Stimulated activated CD8-positive, alpha-beta memory T cell treated with anti-CD3 and anti-CD28 coated beads, Interleukin-15, amount 100 ng/mL, for 24 hours (primary cell): ENCODE measurements at places on chromosomes 2 and 18.

DNA sequence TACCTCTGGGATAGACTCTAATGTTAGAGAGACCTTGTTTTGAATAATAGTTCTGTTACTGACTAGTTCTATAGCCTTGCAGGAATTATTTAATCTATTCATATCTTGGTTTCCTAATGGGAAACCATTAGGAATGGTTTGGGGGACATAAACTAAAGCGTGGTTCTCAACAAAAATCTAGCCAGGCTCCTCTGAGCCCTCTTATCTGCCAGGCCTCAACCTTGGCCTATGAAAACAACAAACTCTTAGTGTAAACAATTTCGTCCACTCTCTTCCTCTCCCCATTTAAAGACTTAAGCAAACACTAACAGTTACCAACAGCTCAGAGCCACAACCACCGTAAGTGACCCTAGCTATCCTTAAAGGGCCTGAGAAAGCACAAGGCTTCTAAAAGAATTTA lies 10.6 kb upstream of the NBAS start:
- DNase-seq = no peak

GRCh38 chr2:86000131-86000937 lies 105.4 kb downstream of the POLR1A start:
- DNase-seq = no peak

DNA sequence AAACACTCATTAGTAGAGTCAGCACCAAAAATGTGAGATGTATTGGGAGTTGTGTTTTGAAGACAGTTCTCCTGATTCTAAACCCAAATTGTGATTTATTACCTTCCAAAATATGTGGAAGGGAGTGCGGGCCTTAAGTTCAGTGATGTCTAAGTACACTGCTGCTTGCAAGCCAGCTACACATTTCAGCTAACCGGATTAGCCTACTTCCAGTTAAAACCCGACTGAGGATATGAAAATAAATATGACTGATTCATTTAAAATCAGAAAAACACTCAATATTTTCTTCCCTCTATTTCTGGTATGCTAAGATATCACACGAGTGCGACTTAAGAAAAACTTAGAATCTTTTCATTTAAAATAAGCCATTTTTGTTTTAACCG lies 907 bp downstream of the FHL2 start:
- DNase-seq = no peak

DNA sequence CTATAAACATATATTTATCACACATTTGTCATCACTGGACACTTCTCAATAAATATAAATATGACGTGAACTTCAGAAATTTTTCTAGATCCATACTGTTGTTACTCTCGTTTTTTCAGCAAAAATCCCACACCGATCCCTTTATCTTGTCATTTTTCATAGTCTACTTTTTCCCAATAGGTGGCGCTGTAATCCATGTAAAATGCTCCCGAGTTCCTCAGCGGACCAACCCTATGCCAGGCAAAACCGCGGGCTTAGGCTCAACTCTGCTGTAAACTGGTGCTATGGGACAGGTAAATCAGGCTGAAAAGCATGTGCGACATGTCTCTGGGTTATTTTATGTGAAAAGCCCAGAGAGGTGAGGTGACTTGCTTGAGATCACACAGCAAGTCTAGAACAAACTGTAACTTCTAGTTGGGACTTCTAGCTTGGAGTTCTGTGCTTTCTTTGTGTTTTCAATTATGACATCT lies 104.0 kb downstream of the COBLL1 start:
- DNase-seq = no peak

- DNase-seq = no peak
These were observed 250.5 kb downstream of the GLI2 start for GRCh38 chr2:120985997-120986651.

- no peak for DNase-seq
These were observed 84.4 kb upstream of the TWIST2 start for GRCh38 chr2:238763471-238763995.

DNA sequence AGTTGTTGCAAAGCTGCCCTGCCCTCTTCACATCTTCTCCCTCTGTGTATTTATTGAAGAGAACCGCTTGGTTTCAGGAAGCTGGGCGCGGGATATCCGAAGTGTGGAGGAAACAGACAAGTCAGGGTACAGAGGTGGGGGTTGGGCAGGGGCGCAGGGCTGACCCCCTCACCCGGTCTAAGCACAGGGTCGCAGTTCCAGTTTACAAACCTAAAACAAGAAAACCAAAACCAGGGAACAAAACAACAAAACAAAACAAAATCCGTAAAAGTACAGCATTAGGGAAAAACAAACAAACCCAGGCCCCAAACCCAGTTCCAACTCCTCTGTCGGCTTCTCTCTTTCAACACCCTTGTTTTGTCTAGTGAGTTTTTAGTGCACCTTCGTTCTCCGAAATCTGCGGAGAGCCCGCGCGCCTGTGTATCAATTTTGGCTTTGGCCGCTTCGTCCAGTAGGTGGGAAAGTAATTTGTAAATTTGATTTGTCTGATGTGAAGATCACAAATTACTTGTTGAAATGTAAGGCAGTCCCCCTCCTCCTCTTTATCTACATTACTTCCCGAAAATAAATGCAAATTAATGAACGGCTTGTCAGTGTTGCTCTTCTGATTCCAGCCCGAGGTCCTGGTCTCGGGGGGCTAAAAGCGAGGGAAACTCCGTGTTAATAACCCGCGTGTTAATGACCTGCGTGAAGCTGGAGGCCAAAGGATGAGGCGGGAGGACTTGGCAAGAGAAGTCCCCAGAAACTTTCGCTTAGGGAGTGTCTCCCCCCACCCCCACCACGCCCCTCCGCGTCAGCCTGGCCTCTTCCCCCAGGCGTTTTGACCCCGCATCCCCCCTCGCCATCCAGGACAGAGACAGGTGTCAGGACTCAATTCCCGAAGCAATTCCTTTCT lies 6.9 kb downstream of the OTX1 start:
- DNase-seq = no peak

GRCh38 chr2:196955036-196955435 lies 28.5 kb upstream of the PGAP1 start:
- DNase-seq = no peak

- no peak for DNase-seq
These were observed 1029.9 kb upstream of the ACVR2A start for GRCh38 chr2:146814971-146815370.

DNA sequence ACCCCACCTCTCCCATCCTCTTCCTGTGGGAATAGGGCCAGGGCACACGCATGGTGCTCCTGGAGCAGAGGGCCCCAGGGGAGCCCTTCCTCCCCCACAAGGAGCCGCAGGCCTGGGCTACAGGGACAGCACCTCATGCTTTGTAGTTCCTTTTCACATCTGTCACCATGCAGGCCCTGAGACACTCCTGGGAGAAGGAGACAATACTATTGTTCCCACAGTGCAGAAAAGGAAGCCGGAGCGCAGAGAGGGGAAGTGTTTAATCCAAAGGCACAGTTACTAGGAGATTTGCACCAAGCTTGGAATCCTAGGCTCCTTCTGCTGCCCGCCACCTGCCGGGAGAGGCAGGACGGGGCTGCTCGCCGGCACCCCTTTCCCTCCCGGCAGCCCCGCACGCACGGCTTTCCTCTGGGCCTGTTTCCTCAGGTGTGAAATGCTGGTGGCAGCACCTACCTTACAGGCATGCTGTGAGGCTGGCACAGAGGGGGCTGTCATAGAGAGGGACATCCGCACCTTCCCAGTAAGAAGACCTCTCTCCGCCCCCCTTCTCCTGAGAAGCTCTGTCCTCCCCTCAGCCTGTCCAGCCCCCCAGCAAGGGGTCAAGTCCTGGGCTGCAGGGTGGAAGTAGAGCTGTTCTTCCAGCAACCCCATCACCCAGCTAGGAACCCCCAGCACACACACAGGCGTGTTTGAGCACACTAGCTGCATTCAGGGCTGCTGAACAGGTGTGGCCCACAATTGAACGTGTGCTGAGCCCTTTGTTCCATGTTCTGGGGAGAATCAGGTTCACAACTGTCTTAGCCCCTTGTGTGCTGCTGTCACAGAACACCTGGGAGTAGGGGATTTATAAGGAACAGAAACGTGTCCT lies 62.6 kb downstream of the SMAD7 start:
- no peak for DNase-seq

DNA sequence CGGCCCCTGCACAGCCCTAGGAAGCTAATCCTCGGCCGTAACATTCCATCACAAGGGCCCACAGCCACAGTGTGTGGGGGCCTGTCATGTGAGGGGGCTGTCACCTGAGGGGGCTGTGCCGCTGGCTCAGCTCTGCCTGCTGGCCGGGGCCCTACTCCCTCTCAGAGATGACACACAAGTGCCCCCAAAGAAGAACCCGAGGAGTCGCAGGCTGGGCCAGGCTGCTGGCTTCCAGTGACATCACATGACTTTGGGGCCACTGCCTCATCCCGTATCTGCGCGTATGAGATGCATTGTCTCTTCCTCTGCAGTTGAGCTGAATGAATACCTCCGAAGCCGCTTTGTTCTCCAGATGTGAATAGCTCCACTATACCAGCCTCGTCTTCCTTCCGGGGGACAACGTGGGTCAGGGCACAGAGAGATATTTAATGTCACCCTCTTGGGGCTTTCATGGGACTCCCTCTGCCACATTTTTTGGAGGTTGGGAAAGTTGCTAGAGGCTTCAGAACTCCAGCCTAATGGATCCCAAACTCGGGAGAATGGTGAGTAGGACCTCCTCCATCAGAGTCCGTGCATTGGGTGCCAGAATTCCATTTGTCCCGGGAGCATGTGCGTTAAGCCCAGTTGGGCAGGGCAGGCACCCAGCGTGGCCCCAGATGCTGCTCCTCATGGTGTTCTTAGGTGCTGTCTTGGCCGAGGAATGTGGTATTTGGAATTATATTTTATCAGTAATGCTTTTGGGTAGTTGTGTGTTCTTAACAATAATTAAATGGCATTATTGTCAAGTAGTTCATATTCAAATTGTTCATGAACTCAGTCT lies at the start of gene CNDP1:
Gene CNDP1, plus strand, starts transcription at position 351 of the 820 bp plus-strand sequence. Its CDS starts 168 bp downstream, at position 519.
- DNase-seq = no peak

- no peak for DNase-seq
These were observed 113.3 kb upstream of the ZNF521 start for GRCh38 chr18:25465152-25465732.

DNA sequence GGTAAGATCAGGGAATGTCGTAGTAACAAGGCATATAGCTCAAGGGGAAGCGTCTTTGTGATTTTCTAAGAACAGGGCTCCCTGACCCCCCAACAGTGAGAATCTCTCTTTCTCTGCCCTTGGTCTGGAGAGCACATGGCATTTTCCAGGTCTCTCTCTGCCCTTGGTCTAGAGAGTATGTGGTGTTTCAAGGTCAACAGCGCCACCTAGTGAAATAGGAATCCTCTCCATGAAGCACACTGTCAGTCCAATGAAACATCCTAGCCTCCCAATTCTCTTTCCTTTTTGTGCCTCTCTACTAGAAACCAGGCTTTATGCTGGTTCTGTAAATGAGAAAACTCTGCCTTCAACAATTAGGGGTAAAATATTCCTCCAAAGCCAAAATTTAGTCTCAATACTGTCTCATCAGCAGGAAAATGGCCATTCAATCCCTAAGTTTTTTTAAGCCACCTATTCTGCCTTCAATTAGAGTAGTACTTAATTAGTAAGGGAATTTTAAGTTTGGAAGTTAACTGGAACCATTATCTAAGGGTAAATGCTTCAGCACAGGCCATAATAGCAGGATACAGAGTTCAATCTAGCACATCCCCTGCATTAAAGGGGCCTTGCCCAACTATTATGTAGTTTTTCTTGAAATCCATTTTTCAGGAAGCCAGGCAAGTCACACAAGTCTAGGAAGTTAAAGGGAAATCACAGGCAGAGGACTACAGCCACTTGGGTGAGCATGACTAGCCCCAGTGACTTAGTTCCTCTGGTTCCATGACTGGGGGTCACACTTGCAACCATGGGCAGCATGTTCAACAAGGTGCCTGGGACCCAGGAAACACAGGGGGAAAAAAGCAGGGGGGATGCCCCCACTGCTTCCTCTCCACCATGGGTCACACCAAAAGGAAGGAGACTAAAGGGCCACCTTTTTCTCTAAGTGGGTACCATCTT lies 12.4 kb downstream of the DYM start:
- DNase-seq = no peak

- no peak for DNase-seq
These were observed 8.0 kb downstream of the ALPI start for GRCh38 chr2:232463701-232464543.

- DNase-seq = no peak
These were observed 162.1 kb upstream of the TTC39C start for GRCh38 chr18:23852236-23853045.

GRCh38 chr2:186984481-186984880 lies 135.5 kb upstream of the ZSWIM2 start:
- no peak for DNase-seq

GRCh38 chr2:207202645-207203044 lies 36.9 kb upstream of the KLF7 start:
- no peak for DNase-seq

- DNase-seq = no peak
These were observed 31.2 kb upstream of the STPG4 start for GRCh38 chr2:47186351-47186750.
